ENCODE measurements at places on chromosomes 11 and 22. TPM values are rescaled to one million over a fixed set of nuclear protein-coding genes. Genes with fewer than 3 reads are reported as not detected.

ADM2 gene
- total RNA-seq = 4.6 TPM

CECR2 gene
- total RNA-seq = 10.0 TPM

PGA5 gene
- not detected for total RNA-seq

OR6A2 gene
- total RNA-seq = 0.68 TPM

PRPF19 gene
- total RNA-seq = 113 TPM

EMSY gene
- total RNA-seq = 26.9 TPM

APOL4 gene
- 34.4 TPM for total RNA-seq

ACP2 gene
- total RNA-seq = 36.8 TPM

BRD1 gene
- total RNA-seq = 41.5 TPM

DNA sequence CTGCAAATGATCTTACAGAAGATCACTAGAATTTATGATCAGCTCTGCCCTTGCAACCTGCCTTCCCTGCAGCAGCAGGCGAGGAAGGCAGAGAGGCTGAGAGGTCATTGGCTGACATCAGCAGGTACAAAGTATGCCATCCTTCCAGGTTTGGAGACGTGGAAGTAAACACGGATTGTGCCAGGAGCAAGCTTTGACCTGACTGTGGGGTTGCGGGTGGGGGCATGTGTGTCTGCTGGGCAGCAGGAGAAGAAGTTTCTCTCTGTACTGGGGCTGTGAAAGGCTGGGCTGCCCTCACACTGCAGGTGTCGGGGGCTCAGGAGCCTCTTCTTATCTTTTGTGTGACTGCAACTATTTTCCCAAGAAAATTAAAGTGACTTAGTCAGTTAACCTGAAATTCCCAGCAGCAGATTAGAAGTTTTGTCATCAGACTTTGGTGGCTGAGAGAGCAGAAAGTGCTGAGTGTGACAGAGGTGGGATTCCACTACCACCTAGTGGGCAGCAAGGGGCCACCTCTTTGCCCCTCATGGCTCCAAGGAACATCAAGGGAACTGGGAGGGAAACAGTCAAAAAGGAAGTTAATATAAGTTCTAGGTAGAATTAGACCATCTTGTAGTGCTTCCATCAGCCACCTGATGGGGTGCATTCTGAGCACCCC is 565.9 kb downstream of the ETS1 start:
- DNase-seq = no peak

DNA sequence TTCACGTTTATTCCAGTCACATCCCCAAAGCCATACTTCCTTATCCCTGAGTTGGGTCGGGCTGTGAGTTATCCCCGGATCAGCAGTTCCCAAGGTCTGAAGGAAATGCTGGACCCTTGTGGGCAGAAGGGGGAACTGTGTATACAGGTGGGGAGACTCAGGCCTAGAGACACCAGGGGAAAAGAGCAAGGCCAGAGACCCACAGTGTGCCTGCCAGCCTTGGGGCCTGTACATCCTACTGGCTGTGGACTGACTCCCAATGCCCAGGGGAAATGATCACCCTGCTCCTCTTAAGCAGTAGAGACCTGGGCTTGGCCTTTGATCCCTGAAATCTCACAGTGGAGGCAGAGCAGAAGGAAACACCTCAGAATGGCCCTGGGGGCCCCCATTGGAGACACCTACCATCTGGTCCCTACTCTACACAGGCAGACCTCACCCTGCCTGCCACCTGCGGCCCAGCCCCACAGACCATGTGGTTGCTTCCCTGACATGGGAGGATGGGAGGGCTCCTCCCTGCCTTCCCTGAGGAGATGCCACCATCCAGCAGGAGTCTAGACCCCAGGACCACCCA is 1.3 kb downstream of the SELENOM start:
- DNase-seq = no peak

GRCh38 chr11:100939571-100939970 is 190.0 kb downstream of the PGR start:
- DNase-seq = no peak

- DNase-seq = no peak
Observed at GRCh38 chr11:13260963-13261588, 16.5 kb upstream of the BMAL1 start.

- DNase-seq = no peak
Observed at GRCh38 chr11:35932681-35933319, 11.1 kb upstream of the LDLRAD3 start.

DNA sequence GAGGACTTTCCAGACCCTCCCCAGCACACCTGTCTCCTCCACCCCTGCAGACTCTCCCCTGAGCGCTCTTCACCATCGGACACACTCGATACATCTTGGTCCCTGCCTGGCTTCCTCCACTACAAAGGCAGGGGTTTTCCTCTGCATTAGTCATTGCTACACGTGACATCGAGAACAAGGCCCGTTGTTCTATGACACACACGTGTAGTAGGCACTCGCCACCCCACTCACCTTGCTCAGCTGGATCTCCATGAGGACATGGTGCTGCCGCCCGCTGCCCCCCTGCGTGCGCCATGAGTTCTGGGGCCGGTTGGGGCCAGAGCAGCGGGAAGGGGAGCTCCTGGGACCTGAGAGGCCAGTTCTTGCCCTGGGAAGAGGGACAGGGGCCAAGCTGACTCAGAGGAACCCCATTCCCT is 16.7 kb downstream of the ATG2A start:
- DNase-seq = no peak

DNA sequence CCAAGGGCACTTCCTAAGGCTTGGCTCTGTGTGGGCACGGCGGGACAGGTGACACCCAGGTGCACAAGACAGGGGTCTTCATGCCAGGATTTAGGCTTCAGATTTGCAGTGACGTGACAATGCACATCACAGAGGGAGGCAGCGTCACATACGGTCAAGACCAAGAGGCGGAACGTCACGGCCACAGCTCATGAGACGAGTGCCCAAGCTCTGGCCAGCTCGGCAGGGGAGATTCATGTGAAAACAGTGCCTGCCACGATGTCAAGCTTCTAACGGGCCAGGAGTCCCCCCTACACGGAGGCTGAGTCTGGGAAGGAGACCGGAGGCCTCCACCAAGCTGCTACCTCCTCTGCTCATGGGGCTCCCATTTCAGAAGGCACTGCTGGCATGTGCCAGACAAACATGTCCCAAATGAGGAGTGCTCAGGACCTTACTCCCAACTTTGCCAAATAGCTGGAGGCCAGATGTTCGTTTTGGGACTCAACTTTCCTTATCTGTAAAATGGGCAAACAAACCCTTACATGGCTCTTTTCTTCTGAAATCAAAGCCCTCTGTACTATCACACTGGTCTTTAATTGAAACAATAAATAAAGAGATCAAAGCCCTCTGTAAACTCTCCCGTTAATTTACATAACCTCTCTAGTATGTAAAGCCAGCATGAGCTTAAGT is 16.6 kb downstream of the VPS37C start:
- DNase-seq = no peak

DNA sequence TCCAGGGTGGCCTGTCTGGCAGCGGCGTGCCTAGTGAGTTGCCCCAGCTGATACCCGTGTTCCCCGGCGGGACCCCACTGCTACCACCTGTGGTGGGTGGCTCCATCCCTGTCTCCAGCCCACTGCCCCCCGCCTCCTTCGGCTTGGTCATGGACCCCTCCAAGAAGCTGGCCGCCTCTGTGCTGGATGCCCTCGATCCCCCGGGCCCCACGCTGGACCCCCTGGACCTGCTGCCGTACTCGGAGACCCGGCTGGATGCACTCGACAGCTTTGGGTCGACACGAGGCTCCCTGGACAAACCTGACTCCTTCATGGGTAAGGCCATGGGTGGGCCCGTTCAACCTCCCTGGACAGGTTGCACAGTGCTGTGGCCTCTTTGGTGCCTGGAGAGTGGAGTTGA is 38.5 kb downstream of the ZC3H7B start:
- no peak for DNase-seq

DNA sequence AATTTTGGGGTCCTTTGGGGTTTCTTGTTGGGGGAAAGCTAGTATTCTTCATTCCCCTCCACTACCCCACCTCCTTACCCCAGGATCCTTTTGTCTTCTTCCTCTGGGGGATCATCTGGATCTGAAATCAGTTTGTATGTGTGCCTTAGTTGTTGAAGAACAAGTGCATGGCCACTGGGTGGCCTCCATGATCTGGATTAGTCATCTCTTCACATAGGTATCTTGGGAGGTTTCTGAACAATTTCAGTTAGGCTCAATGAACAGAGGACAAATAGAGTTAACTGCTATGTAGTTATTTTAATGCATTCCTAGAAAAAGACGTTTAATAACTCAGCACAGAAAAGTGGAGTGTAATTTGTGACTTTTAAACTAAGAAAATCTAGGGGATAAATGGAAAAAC is 7.1 kb upstream of the VWA5A start:
- no peak for DNase-seq

DNA sequence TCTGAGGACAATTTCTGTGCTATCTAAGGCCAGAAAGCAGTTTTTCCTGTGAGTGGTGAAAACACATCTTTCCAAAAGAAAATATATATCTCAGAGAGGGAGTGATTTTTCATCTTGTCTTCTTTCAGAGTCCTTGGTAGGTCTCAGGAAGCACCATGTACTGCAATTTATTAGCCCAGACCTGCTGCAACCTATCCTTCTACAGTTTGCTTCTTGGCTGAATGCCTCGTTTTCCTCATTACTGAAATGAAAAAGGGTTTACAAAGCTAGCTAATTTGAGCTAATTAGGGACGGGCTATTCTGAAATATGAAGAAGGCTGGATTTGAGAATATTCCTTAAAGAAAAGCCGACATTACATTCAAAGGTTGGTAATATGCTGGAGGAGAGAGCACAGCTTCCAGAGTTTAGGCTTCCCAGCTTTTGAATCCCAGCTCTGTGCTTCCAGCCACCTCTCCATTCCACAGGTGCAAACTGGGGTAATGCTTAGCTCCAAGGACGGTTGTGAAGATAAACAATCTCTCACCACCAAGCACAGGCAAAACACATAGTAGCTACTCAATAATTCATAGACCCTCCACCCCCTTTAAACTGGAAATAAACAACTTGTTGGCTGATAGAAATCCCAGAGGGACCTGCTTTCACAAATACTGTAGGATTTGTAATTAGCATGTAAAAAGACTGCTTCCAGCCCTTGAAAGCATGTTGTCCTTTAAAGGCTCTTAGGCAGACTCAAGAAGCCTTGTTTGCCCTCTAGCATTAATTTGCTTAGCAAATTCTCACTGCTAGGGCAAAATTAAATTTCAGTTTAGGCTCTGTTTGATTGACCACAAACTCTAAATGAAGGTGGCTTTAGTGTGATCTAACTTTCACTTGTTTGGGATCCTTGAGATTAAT is 24.5 kb upstream of the SESN3 start:
- DNase-seq = no peak

- DNase-seq = no peak
Observed at GRCh38 chr11:70112017-70112434, 33.9 kb downstream of the ANO1 start.

DNA sequence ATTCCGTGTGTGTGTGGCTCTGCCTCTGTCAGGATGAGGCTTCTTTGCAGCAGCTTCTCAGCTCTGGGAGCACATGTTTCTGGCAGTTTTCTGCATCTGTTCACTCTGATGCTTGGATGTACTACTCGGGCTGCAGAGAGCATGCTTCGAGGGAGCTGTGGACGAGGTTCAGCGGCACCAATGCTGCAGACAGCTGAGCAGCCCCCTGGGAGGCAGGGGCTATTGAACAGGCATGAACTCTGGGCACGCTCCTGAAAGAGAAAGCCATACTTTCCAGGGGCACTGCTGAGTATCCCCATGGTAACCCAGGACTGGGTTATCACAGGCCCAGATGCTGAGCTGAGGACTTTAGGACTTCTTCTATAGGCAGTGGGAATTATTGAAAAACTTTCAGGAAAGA is 33.8 kb downstream of the ADAMTS8 start:
- no peak for DNase-seq

GRCh38 chr11:28117712-28118111 is 9.5 kb downstream of the METTL15 start:
- DNase-seq = no peak

- DNase-seq = no peak
Observed at GRCh38 chr11:76935042-76935441, 74.3 kb downstream of the ACER3 start.

DNA sequence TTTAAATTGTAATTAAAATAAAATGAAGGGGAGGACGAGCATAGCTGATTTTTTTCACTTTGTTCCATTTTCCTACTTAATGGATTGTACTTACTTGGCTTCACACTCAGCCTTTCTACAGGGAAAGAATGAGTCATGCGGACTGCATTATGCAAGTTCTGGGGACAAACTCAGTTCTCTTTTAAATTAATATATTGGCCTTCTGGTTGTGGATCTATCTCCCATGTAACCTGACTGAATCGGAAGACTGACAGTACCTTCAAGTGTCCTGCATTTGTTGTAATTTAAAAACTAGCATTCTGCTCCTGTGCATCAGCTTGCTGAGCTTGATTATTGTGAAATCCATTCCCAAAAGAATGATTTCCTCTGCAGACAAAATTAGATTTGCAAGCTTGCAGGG is 12.2 kb downstream of the OR8D1 start:
- no peak for DNase-seq

DNA sequence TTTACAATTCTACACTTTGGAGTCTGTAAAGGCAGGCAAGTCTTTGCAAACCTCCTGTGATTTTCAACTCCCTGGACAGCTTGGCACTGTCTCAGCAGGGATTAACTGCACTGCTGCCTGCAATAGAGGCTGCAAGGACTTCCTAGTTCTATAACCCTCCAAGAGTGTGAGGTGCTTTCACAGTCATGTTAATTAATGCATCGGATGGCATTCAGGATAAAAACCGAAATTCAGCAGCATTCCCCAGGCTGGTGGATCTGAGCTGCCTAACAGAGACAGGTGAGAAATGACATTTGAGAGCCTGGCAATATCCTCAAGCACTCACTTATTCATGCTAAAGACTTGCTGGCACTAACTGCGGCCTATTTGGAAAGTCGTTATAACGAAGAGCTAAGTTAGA is 85.0 kb downstream of the LARGE1 start:
- no peak for DNase-seq

DNA sequence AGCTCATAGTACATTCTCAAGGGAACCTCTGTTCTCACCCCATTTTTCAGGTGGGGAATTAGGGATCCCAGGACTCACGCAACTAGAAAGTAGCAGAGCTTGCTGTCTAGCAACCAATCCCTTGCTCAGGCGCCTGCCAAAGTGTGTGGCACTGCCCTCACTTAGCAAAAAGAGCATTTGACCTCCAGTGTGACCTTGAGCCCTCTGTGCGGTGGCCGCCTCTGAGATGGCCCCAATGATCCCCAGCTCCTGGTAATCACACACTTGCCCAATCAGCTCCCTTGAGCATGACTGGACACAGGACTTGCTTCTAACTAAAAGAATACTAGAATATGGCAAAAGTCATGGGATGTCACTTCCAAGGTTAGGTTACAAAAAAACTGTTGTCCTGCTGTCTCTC is 2.6 kb upstream of the LGALS2 start:
- no peak for DNase-seq

DNA sequence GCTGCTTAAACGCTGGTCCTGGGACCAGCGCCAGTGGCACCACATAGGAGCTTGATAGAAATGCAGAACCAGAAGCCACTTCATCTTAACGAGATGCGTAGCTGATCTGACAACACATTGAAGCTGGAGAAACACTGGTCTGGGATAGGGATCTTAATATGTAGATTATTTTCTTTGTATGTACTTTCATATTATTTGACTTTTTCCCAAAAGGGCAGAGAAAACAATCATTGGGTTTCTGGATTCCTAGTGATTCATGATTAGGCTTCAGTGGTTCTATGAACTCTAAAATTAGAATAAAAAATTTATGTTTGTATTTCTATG is 12.3 kb downstream of the MPEG1 start:
- no peak for DNase-seq

All from ureter (tissue), 1 donor.